ENCODE measurements at places on chromosomes 1 and 21.

DNA sequence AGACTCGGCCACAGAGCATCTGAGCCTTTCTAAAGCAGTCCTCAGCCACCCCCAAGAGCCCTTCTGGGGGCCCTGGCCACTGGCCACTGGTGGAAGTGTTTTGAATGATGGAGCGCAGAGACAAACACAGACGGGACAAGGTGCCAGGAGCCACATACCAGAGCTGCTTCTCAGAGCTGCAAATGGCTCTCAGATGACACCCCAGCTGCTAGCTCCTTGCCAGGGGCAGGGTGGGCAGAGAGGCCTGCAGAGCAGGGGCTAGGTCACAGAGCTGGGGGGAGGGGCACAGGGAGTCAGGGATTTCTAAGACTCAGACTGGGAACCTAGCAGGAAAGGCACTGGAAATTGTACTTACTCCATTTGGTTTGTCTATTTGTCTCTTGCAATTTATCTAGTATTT lies 30.4 kb downstream of the KCNN3 start:
- DNase-seq, result no peak

- no peak for DNase-seq
Measured at GRCh38 chr1:81577004-81577697, 223.6 kb upstream of the ADGRL2 start.

GRCh38 chr1:92754000-92754718 lies 30.7 kb downstream of the EVI5 start:
- DNase-seq, result no peak

GRCh38 chr21:35643176-35643575 lies 417.1 kb downstream of the SETD4 start:
- DNase-seq, result no peak

- DNase-seq, result no peak
Measured at GRCh38 chr1:156001662-156002171, 19.0 kb downstream of the SSR2 start.

DNA sequence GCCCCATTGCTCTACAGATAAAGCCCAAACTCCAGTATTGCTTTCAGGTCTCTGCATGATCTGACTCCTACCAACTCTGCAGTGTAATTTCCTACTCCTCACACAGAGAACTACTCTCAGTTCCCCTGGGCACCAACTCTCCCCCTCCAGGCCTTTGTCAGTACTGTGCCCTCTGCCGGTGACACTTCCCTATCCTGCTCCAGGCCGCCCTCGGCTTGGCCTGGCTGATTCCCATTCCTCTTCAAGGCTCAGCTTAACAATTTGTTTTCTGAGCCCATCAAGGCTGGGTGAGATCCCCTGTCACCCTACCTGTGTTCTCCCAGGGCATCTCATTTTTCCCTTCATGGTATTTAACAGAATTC lies 2.6 kb downstream of the SLAMF8 start:
- DNase-seq, result no peak

- no peak for DNase-seq
Measured at GRCh38 chr1:116586741-116587143, 15.9 kb upstream of the CD58 start.

GRCh38 chr1:20358761-20359263 lies 68.1 kb downstream of the VWA5B1 start:
- no peak for DNase-seq

DNA sequence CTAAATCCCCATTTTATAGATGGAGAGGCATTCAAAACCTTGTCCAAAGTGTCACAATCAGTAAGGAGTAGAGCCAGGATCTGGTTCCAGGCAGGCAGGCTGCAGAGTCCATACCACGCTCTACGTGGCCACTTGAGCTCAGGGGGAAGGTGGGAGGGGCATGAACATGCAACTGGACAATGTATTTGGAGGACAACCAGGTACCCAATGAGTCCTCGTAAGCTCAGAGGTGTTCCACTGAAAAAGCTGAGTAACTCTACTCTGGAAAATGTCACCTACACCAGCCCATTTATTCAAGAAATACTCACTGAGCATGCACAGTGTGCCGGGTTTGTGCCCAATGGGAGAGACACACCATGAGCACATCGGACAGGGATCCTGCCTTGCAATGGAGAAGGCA lies 11.2 kb upstream of the GUCA2B start:
- DNase-seq, result no peak

Measured in stimulated activated CD4-positive, alpha-beta T cell treated with anti-CD3 and anti-CD28 coated beads, Interleukin-12 subunit alpha, Interleukin-12 subunit beta, amount 100 ng/mL, for 24 hours (primary cell).